HepG2 (cell line): ENCODE measurements at places on chromosomes 2 and 18. TPM values are rescaled to one million over a fixed set of nuclear protein-coding genes. Genes with fewer than 3 reads are reported as not detected.
A peak's percentile ranks its signal among the peaks of the same experiment; 100 is the strongest.

The MAPK4 gene
- polyA plus RNA-seq = 0.01 TPM in 1 of 2 replicates, not detected in the other

The ESPNL gene
- 0.42 and 0.45 TPM in 2 replicates for polyA plus RNA-seq

- no peak for DNase-seq
These were observed 28.5 kb downstream of the GALNT1 start for GRCh38 chr18:35610089-35610488.

The TBR1 gene
- polyA plus RNA-seq = 0.03 TPM in 1 of 2 replicates, not detected in the other

- DNase-seq = no peak
These were observed 1105.1 kb upstream of the PIK3C3 start for GRCh38 chr18:40849886-40850285.

The CD302 gene
- 15.6 and 16.0 TPM in 2 replicates for polyA plus RNA-seq

DNA sequence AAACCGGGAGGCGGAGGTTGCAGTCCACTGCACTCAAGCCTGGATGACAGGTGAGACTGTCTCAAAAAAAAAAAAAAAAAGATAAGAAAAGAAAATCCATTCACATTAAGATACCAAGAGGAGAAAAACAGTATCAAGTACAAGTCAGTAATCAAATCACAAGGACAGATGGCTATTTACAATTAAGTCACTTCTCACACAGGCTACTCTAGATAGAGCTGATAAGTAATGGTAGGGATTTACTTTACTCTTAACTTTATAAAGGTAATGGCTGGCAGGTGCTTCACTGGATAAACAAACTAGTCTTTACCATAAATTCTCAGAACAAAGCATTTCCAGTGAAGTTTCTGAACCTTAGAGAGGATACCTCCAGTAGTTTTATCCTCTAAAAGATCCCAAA lies 11.5 kb downstream of the SF3B1 start:
- DNase-seq = no peak

DNA sequence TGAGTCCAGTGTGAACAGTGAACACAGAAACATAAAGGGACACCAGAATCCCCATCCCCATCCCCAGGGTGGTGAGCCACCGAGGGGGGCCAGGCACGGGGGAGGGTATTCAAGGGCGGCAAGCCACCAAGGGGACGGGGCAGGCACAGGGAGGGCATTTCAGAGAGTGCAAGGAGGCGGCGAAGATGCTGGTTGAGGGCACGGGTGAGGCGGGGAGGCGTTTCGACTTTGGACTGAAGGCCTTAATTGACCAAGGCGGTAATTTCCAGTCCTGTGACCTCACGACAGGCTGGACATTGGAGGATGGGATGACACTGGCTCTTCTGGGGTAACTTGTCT lies 70.4 kb downstream of the ODC1 start:
- DNase-seq = no peak

- no peak for DNase-seq
These were observed 19.4 kb downstream of the CENPA start for GRCh38 chr2:26805241-26805676.

The CCDC74B gene
- 0.07 and 0.12 TPM in 2 replicates for polyA plus RNA-seq

The FBXO36 gene
- polyA plus RNA-seq = 2.1 and 2.8 TPM in 2 replicates

The KHK gene
- 99.2 and 139 TPM in 2 replicates for polyA plus RNA-seq

GRCh38 chr2:200092235-200092634 lies 136.9 kb downstream of the MAIP1 start:
- DNase-seq = peak; percentile 60

The REG1B gene
- not detected in 2 replicates for polyA plus RNA-seq

DNA sequence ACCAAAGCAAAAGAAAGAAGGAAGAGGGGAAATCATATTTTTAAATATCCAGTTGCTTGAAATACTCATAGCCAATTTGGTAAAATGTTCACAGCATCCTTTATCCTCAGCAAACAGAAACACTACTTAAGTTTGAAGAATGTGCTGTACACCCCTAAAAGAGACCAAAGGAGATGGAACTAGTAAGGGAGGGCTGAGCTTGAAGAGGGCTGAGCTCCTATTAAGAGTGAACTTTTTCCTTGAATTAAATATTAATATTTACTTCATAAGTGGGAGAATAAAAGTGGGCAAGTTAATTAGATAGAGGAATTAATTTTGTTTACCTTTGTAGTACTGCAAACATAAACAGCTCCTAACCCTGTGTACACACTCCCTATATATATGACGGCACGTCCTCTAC lies 7.0 kb downstream of the EVX2 start:
- no peak for DNase-seq

- no peak for DNase-seq
These were observed 141.1 kb downstream of the EN1 start for GRCh38 chr2:118706371-118706770.

The GLB1L gene
- polyA plus RNA-seq = 6.2 and 7.3 TPM in 2 replicates

The CCDC121 gene
- polyA plus RNA-seq = 1.2 and 1.9 TPM in 2 replicates

GRCh38 chr2:65374575-65374974 lies 57.8 kb downstream of the SPRED2 start:
- no peak for DNase-seq

GRCh38 chr18:29841631-29842030 lies 1200.9 kb downstream of the DSC3 start:
- DNase-seq = no peak

- peak; percentile 35 for DNase-seq
These were observed 8.6 kb upstream of the RNF152 start for GRCh38 chr18:61901323-61901986.

The IGFBP5 gene
- 0.07 and 0.15 TPM in 2 replicates for polyA plus RNA-seq

DNA sequence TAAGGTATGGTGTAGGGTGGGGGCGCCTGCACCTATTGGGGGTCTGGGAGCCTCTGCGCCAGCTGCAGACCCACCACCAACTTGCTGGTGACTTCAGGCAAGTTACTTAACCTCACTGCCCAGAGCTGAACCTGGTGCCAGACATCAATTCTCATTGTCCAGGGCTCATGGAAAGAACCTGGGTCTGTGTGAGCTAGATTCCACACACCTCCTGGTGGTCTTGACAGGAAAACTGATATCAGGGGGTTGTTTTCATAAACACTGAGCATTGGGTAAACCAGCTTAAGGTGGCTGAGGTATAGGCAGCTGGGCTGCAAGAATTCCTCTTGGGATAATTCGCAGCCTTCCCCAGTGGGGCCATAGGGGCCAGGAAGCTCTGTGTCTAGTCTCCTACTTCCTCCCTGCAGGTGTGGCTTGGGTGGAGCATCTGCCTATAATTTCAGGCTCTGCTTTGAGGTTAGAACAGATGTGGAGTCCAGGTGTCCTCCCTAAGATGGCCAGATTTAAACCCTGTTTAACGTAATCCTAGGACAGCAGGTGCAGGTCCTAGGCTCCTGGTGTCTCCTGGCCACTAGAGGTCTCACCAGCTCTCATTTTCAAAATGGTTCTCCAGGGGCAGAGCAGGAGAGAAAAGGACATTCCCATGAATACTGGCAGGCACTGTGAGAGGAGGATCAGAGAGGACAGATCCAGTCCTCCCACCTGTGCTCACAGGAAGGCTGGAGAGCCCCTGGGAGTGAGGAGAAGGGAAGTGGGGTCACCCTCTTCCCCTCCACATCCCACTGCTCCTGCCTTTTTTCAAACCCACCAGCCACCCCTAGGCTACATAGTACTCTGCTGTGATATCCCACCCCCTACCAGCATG lies 100.4 kb upstream of the SMAD2 start:
- DNase-seq = peak; percentile 48

GRCh38 chr2:15744820-15745219 lies 153.2 kb downstream of the DDX1 start:
- DNase-seq = no peak

GRCh38 chr2:180715044-180715443 lies 265.4 kb upstream of the UBE2E3 start:
- no peak for DNase-seq

The MTCL1 gene
- polyA plus RNA-seq = 2.0 and 3.2 TPM in 2 replicates

- no peak for DNase-seq
These were observed 451.9 kb upstream of the ZEB2 start for GRCh38 chr2:144971786-144972335.

The PNKD gene
- 78.0 and 80.4 TPM in 2 replicates for polyA plus RNA-seq

GRCh38 chr2:236679884-236680860 lies 110.5 kb downstream of the ACKR3 start:
- no peak for DNase-seq

DNA sequence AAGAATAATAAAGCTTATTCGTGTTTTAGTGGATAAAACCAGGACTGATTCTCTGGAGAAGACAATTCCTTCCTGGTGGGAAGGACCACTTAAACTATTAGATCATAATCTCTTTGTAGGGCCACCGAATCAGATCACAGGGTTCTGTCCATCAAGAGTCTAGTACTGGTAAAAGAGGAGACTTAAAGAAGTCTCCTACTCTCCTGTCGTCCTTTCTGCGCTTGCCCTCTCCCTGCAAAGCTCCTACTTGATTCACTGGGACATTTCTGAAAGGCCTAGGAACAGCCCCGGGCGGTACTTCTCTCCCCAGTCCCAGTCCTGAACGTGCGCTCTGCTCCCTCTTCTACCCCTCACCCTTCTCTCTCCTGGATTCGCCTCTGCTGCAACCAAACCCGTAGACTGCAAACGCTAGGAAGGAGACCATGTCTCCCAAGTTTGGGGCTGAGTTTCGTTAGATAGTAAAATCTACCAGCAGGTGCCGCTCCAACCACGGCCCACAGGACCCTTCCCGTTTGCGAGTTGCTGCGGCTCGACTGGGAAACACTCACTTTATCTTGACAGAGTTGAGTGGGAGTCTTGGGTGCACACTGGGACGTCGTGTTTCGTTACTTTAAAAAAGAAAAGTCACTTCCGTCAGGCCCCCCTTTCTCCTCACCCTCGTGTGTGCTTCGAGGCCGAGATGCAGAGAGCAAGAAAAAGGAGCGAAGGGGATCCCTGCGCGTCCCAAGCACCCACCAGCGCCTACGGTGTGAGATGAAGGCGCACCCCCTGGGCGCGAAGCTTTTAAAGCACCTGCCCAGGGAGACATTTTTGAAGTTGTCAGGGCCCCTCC lies 923 bp downstream of the FIGLA start:
- peak; percentile 58 for DNase-seq

The BCL2 gene
- 0.07 and 0.08 TPM in 2 replicates for polyA plus RNA-seq

- no peak for DNase-seq
These were observed 63.3 kb downstream of the COL3A1 start for GRCh38 chr2:189037518-189037917.

The DPP10 gene
- polyA plus RNA-seq = 0.37 and 0.95 TPM in 2 replicates

DNA sequence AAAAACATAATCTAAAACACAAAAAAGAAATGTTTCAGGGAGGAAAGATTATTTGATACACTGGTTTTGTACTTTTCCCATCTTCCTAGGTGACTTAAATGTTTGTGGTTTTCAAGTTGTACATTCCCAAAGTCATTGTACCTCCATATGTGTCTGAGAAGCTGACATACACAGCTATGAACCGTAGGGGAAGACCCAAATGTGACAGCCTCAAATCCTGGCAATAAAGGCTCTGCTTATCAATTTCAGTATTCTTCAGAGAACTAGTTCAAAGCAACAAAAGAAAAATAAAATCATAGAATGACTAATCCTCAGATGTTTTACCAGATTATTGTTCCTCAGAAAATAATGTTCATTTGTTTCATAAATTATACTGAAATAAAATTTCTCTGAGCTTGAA lies 2.5 kb downstream of the DYNC2LI1 start:
- DNase-seq = no peak

- no peak for DNase-seq
These were observed 92.7 kb upstream of the ASAP2 start for GRCh38 chr2:9113916-9114315.

The IL1F10 gene
- polyA plus RNA-seq = not detected in 2 replicates

The MARCHF4 gene
- polyA plus RNA-seq = not detected in 2 replicates

The ITPRID2 gene
- polyA plus RNA-seq = 35.3 and 44.8 TPM in 2 replicates

The SCYGR8 gene
- polyA plus RNA-seq = not detected in 2 replicates

DNA sequence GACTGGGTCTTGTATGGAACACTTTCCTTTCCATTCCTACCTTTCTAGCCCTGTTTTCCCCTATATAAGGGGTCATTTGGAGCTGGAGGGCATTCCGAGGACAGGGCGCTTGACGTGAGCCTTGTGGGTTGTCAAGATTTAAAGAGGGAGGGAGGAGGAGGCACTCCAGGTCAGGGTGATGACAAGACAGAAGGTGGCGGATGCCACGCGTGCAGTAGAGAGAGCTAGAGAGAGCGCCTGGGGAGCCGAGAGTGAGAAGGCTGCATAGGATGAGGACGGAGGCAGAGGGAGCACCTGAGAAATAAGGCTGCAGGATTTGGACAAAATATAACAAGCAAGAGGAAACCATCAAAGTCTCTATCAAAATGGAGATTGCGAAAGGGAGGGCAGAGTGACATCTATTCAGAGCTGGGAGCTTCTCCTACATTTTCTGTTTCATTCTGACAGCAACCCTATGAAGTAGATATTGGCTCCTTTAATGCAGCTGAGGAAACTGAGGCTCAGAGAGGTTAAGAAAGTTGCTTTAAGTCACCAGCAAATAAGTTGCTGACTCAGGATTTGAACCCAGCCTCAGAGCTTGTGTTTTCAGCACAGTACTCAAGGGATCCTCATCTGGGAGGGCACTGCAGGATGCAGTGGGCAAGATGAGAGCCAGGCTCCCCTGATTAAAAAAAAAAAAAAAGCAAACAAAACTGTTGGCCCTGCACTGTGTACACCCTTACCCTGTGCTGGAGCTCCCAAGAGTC lies 124.2 kb downstream of the MRO start:
- DNase-seq = no peak

- DNase-seq = no peak
These were observed 53.3 kb downstream of the MEMO1 start for GRCh38 chr2:31957354-31958139.

DNA sequence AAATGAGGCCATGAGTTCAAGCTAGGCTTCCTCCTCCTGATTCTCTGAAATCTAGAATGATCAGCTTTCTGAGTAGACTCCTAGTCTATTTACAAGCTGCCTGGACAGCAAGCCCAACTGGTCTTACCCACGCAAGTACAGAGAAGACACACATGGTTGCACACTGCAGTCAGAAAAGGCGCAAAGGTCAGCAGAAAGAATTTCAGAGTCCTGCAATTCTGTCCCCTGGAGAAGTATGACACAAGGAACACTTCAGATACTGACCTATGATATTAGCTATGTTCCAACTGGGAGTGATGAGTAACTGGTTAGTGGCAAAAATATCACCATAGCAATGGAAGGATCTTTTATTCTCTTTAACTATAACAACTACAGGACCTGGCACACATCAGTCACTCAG lies 336.1 kb upstream of the PKDCC start:
- DNase-seq = peak; percentile 26

The GKN1 gene
- polyA plus RNA-seq = not detected in 2 replicates

- DNase-seq = no peak
These were observed 384.7 kb upstream of the ACVR2A start for GRCh38 chr2:147460155-147460554.

DNA sequence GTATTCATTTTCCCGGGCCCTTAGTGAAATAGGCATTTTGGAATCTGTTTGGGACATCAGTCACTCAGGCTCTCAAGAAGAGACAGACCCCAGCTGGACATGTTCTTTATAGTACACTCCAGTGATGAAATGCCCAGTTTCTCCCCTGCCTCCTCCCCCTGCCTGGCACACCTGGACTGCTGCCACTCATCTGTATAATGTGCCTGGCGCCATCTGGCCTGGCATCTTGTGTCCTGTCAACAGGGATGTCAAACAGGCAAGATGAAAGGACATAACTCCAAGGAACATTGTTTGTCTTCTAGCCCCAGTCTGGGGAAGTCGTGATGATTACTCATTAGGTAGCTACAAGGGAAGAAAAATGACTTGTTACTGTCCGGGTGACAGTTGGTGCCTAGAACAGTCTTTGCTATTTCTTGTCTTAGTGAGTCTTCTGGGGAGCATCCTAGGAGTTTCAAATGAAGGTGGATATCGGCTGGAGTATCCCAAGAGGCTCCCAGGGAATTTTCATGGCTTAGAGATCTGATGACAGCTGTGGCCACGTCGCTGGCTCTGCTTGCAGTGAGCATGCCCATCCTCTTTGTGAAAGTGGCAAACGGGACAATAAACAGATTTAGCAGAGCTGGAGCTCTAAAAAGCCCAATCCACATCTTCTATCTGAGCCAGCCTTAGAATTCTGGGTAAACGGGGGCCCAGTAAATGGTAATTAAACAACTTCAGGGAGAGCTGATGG lies 153.6 kb downstream of the ALK start:
- no peak for DNase-seq

- no peak for DNase-seq
These were observed 175.7 kb downstream of the TGIF1 start for GRCh38 chr18:3625742-3626091.
